ENCODE measurements at places on chromosomes 7 and 10.

DNA sequence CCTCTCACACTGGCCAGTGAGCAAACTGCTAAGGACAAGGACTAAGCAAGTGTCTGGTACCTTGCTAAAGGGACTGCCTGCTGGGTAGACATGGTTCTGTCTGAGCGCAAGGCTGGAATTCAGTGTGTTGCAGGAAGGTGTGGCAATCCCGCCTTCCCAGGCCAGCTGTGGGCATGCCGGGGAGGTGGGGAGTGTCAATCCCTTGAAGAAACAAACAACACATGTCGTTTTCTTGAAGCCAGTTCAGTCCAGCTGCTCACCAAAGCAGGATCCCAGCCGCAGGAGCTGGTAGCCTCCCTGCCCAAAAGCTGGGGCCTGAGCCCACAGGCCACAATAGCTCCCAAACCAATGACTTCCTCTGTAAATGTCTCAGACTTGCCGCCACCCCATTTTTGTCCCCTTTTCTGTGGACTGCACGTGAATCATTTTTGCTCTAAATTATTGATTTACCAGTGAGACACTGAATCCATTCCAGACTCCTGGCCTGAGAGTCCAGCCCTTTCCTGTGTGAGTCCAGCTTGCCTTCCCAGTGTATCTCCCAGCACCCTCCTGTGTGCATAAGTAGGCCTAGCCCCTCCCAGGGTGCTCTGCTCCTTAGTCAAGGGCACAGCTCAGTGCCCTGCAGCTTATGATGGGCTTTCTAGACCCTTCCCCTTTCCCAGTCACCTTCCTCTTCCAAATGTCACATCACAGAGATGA is 166.8 kb downstream of the RGS10 start:
- no peak for DNase-seq

DNA sequence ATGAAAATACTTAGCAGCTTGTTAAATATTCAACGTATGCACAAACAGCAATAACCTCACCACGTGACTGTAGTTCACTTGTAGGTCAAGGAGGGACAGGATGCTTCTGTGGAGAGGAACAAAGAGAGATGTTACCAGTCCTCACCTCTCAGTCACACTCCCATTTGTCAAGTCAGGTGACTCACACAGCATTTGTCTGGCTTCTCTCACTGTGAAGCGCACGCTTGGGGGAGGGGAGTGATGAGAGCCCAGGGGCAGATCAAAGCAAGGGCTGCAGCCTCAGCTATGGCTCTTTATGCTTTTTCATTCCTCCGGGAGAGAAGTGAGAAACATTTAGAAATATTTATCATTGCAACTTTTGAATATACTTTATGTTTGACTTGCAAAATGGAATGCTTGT is 2.9 kb upstream of the RBM20 start:
- DNase-seq, result no peak

- no peak for DNase-seq
Observed at GRCh38 chr7:51040787-51041186, 258.1 kb upstream of the GRB10 start.

GRCh38 chr7:94059746-94060145 is 55.6 kb upstream of the BET1 start:
- no peak for DNase-seq

GRCh38 chr10:13421382-13421917 is 73.4 kb upstream of the SEPHS1 start:
- no peak for DNase-seq

All from stimulated activated CD4-positive, alpha-beta T cell treated with anti-CD3 and anti-CD28 coated beads, Interleukin-1b, Interleukin-23, amount 100 ng/mL, for 1 hour (primary cell).